ENCODE measurements at places on chromosomes 12 and 14. TPM values are rescaled to one million over a fixed set of nuclear protein-coding genes. Genes with fewer than 3 reads are reported as not detected.

MYH7 gene
- not detected for total RNA-seq

- H3K27ac ChIP-seq: no peak overlapping the region
- no peak for DNase-seq
- H3K36me3 ChIP-seq: no peaks in the 10 kb centered on the region
- H3K4me3 ChIP-seq: no peak overlapping the region
- peaks cover 11% of the 10 kb centered on the region for H3K4me1 ChIP-seq
- peaks cover 45% of the 10 kb centered on the region for H3K27me3 ChIP-seq
These were observed 3.6 kb downstream of the AMN start for GRCh38 chr14:102926104-102926503.

ADSS1 gene
- total RNA-seq: 10.0 TPM

- H3K4me3 ChIP-seq: no peak overlapping the region
- no peak for DNase-seq
These were observed 190.8 kb upstream of the CCDC196 start for GRCh38 chr14:66295386-66295785.

GRCh38 chr14:59131938-59132795 is 56.3 kb upstream of the DAAM1 start:
- H3K4me1 ChIP-seq: no peaks in the 10 kb centered on the region
- H3K4me3 ChIP-seq: no peak overlapping the region
- no peaks in the 10 kb centered on the region for H3K27me3 ChIP-seq
- H3K36me3 ChIP-seq: no peaks in the 10 kb centered on the region

DNA sequence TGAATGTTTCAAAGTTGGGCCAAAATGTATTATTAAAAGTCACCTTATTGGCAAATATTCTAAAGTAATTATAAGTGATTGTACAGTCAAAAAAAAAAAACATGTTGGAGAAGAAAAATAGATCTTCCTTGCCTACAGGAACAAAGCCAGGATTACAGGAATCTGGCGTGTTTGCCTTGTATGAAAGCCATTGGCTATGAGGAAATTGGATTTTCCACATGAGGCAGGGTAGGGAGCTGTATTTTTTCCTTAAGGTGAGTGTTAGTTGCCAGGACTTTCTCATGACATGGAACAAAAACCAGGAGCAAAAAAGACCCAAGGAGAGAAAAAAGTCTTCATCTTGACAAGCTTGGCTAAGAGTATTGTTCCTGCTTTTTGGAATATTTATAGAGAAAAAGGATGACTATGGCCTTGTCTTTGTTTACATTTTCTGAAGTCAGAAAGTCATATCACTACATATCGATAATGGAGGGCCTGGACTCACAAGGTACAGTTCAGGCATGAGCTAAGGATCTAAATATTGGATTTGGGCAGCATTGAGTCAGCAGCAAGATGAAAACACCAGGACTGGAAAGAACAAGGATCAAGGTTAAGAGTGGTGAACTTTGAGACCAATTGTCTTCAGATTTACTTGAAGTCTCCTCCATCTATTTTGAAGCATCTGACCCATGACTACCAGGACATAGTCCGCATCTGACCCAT is 68.4 kb upstream of the FLRT2 start:
- H3K4me1 ChIP-seq: peaks cover 23% of the 10 kb centered on the region
- H3K4me3 ChIP-seq: no peak overlapping the region
- H3K27ac ChIP-seq: no peak overlapping the region
- DNase-seq: no peak

SMCO2 gene
- total RNA-seq: 0.32 TPM

Measured in WTC11 (cell line).